ENCODE measurements at places on chromosomes 16 and 17.

GRCh38 chr17:6066183-6066948, 3.8 kb upstream of the WSCD1 start:
- no peak for DNase-seq

DNA sequence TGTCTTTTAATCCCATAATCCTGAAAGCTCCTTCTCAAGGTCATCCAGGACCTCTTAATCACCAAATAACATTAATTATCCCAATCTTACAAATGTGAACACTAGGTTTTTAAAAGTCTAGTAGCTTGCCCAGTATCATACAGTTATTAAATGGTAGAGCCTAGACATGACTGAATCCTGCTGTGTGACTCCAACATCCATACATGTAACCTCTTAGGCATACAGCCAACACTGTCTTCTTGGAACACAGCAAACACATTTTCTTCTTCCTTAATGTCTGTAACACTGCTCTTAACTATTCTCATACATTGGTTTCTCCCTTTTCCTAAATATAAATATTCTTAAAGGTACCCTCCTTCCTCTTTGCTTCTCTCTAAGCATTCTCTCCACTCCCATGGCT, 13.7 kb downstream of the BRIP1 start:
- DNase-seq, result no peak

GRCh38 chr17:81003711-81004475, 12.3 kb downstream of the CHMP6 start:
- peak; percentile 56 for DNase-seq

DNA sequence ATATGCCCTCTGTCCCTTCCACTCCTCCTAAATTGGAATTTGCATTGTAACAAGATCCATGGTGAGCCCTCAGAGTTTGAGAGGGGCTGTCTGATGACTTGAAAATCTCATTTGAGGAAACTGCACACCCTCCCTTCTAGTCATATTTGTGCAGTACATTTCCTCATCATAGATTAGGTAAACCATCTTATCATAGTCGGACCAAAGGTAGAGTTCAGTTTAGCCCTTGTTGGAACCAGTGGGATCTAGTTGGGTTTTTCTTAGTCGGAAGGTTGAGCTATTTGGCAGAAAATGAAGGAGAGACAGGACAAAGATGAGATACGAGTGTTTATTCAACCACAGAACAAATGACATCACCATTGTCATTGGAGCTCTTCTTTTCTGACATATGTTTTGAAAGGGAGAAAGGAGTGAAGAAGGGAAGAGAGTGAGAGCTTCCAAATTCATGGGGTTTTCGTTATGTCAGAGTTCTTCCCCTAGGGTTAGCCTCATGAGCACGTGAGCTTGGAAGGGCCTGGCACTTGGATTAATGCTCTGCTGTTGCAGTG, 15.8 kb upstream of the KRT20 start:
- DNase-seq, result no peak

GRCh38 chr16:46629331-46630219, 8.4 kb upstream of the SHCBP1 start:
- DNase-seq, result peak; percentile 81

Data from AG20443 (cell line).